NCI-H2171 (cell line): ENCODE measurements at places on chromosomes 11 and 22.

DNA sequence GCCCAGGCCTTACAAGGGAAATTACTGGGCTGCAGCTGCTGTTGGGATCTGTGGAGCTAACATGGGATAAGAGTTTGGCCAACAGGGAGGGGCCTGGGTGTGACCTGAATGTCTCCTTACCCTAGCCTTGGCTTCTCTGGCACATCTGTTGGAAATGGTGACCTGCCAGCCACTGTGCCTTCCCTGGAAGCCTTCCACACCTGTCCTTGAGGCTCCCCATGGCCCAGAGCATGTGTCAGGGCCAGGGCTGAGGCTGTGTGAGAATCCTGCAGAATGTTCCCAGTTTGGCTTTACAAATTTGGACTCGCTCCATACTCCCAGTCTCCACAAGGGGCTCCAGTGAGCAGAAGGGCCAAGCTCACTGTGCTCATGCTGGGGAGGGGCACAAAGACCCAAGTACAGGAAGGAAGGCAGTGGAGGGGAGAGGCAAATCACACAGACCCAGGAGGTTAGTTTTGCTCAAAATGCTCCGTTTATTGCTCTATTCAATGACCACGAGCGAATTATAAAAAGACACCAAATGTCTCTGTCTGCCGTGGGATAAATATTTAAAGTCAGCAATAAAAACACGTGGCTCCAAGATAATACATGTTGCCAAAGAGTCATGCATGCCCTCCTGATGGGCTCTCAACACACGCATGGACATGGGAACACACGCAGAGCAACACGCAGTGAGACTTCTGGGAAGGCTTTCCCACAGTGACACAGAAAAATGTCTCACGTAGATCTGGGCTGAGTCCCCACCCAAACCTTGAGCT is 1.7 kb upstream of the IGSF22 start:
- no peak for DNase-seq

DNA sequence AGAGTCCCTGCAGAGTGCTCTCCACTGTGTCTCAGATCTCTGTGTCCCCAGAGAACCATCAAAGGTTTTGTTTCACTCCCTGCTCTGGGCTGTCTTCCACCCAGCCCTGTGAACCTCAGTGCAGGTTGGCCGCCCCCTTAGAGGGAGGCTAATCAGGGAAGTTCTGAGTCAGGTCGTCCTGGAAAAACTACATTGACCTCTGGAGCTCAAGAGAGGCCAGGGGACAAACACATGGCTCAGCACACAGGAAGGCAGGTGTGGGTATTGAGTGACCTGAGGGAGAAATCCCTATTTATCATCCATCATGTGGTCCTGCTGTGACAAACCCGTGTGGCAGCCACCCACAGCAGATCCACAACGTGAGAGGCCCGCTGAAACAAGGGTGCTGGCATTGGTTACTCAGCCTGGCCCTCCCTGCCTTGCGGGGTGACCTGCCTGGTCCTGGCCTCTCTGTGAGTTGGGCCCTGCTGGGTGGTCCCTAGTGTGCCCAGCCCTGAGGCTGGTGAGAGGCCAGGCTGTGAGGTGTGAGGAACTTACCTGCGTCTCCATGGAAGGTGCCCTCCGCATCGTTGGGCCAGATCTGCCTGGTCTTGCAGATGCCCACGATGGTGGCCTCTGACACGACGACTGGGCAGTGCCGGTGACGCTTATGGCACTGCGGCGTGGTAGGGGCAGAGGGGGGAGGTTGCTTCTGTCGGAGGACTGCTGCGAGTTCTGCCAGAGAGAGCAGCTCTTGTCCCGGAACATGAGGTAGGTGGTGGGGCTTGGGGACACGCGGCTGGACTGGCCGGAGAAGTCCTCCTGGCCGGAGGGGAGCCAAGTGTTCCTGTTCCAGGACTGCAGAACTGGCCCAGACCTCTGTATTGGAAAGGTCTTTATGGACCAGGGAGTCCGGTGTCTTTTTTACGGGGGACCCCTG is 669 bp upstream of the BCR start:
- peak; percentile 15 for DNase-seq

- no peak for DNase-seq
These were observed 86.1 kb downstream of the APIP start for GRCh38 chr11:34830035-34830434.

DNA sequence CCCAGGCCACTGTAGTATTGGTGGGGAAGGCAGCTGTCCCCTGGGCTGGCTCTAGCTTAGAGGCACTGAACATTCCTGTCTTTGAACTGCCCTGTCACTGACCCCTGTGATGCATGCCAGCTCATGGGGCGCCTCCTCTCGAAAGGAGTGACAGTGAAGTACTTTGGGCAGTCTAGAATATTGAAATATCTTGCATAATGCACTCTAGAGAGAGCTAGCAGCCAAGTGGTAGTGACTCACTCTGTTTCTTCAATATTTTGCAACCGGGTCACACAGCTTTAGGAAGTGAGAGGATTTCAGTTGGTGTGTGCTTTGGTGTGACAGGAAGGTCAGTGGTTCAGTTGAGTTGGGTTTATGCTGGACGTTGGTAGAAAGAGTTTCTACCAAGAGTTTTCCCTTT is 35.5 kb upstream of the ST14 start:
- DNase-seq = no peak

GRCh38 chr11:47375020-47375419 is 3.3 kb downstream of the SPI1 start:
- DNase-seq = no peak

GRCh38 chr22:25027959-25028840 is 75.7 kb downstream of the KIAA1671 start:
- DNase-seq = no peak
